Stimulated activated CD4-positive, alpha-beta T cell treated with anti-CD3 and anti-CD28 coated beads, Interleukin-15, amount 100 ng/mL, for 1 hour (primary cell): ENCODE measurements at places on chromosomes 4 and X.

- no peak for DNase-seq
Measured at GRCh38 chr4:56276547-56276946, 110.7 kb downstream of the AASDH start.

DNA sequence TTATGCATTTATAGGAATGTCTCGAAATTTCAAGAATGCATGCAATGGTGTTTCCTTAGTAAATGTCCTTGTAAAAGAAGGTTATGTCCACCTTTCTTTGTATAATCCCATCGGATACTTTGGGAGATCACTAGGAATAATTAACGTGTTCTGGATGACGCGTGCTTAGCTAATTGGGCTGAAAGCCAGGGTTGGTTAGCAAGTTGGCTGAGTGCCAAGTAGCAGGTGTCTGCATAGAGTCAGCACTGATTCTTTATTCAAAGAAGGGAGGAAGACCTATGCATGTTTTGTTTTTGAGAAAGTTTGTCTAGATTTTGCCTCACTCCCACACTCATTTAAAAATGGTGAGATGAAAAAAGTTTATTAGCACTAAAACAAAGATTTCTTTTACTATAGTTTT lies 144.6 kb downstream of the SOX3 start:
- no peak for DNase-seq

DNA sequence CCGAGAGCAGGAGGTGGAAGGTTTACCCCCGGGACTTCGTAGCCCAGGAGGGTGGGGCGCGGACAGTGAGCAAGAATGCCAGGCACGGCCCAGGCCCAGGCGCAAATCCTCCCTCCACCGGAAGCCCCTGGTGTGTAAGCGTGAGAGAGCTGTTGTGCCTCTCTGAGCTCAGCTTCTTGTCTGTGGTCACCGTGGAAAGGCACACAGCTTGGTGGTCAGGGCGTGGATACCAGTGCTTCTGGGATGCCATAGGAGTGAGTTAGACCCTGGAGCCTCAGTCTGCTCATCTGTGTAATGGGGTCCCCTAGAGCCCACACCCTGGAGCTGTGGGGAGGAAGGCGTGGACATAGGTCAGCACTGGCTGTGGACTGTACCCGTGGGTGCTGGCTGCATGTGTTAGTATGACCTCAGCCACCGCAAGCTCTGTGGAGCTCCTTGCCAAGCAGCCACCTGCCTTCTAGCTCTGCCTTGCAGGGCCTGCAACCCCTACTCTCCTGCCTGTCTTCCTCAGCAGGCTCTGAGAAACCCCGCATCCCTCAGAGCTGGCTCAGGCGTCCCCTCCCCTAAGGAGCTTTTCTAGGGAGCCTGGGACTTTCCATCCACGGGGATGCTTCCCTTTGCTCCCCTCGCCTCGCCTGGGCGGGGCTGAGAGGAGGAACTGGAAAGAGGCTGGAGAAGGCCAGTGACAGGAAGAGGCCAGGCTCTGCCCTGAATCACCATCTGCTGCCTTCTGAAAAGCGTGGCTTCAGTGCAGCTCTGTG lies 28.0 kb upstream of the AFAP1 start:
- no peak for DNase-seq

DNA sequence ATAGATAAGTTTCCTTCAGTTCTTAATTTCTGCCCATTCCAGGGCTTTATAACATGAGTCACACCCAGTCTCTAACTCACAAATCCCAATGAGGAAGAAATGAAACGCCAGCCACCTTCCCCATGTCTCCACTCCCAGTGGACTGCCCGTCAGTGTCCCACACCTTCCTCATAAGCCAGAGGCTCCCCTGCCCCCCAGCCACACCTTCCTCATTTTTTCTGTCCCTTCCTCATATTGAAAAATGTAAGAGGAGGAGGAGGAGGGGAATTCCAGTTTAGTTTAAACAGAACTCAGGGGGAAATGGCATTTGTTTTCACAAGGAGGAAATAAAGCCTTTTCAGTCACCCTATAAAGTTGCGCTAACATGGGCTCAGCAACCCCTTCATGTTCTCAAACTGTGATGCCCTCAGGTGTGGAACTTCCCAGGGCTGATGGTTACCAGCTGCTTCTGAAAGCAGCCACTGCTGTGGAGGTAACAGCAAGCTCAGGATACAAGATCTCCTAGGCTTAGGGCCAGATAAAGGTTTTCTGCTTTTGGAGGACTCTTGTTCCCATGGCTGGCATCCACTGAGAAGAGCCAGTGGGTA lies 97.8 kb downstream of the PARM1 start:
- no peak for DNase-seq

DNA sequence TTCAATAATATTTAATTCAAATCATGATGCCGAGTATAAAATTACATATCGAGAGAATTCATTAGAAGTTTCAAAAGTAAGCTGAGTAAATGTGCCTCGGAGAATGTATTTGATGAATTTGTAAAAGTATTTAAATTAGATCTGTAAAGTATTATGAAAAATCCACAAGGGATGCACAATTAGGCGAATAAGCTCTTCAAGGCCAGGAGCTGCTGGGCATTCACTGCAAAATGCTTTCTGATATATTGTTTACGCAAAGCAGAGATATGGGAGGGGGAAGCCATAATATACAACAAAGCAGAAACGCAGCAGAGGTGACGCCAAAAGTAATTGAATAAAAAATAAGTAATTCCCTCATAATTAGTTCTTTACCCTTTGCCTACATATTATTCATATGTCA lies 1121.5 kb upstream of the TENM3 start:
- DNase-seq, result no peak

- no peak for DNase-seq
Measured at GRCh38 chrX:48702032-48702431, 5.5 kb downstream of the SUV39H1 start.
